ENCODE measurements at places on chromosomes 1 and 21.

DNA sequence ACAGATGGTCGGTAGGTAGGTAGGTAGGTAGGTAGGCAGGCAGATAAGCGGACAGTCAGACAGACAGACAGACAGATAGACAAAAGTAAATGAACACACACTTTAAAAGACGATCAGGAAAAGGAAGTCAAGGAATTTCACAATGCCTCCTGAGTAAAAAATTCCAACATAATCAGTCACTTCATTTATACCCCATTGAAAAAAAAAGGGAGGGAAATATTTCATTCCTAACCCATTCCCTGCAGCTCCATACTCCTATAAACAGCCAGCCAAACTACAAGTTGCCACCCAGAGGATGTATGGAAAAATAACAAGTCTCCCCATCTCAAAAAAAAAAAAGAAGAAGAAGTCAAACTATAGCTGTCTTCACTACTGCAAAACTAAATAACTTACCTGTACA, 43.4 kb downstream of the ZZZ3 start:
- peak; percentile 59 for DNase-seq

- no peak for DNase-seq
These were observed 2.0 kb upstream of the OR2AK2 start for GRCh38 chr1:247962911-247963588.

DNA sequence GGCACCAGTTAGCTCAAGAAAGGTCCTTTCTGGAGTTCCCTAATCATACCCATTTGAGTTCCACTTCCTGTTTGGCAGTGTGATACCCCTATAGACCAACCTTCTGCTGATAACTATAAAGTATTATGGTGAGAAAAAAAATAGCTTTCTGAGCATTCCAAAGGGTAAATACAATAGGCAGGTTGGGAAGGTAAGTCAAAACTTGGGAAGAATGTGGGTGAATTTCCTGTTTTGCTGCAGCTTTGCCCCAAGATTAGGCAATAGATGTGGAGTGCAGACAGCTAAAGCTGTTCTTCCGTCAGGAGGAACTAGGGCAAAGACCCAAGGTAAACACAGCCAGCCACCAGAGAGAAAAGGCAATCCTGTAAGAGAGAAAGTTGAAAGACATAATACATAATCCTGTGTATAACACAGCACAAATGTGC, 49.9 kb upstream of the GUCA2A start:
- DNase-seq: peak; percentile 66

- DNase-seq: peak; percentile 63
These were observed 7.4 kb downstream of the LHX9 start for GRCh38 chr1:197924516-197925123.

DNA sequence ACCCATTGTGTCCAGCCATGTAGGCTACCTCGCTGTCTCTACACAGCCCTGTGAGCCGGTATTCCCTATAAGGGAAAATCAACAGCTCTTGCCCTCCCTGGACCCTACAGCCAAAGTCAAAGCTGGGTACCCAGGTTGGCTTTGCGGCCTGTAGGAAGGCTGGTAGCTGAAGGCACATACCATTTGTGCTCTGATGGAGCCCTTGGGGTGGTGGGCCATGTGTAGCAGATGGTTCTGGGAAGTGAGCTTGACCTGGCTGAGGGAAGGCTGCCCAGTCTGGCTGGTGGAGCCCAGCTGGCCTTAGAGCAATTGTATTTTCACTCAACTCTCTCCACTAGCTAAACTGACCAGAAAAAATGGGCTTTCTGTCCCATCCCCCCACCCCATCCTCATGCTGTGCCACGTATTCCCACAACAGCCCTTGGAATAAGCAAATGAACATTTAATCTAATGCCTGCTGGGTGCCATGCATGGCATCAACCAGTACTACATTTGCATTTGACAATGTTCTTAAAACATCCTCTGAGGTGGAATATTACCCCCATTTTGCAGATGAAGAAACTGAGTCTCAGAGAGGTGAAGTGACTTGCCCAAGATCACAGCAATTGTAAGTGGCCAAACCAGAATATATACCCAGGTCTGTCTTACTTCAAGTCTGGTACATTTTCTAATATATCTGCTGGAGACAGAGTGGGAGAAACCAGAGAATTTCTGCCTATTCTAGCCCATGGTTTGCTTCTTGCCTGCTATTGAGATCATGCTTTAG, 56.8 kb downstream of the NDUFS5 start:
- DNase-seq: no peak

DNA sequence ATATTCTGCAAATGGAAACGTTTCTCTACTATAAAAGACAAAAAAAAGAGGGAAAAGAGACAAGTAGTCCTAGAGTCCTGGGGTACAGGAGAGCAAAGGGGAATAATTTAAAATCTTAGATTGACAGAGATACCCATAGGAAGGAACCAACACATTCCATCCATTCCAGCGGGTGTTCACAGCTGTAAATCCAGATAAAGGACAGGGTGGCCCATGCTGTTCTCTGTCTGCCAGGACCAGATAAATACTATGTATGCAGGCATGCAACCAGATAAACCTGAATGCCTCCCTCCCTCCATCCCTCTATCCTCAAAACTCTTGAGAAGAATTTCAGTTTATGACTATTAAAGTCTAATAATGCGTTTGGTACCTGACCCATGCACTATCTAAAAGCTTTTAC, 131.8 kb downstream of the PTPN14 start:
- no peak for DNase-seq

DNA sequence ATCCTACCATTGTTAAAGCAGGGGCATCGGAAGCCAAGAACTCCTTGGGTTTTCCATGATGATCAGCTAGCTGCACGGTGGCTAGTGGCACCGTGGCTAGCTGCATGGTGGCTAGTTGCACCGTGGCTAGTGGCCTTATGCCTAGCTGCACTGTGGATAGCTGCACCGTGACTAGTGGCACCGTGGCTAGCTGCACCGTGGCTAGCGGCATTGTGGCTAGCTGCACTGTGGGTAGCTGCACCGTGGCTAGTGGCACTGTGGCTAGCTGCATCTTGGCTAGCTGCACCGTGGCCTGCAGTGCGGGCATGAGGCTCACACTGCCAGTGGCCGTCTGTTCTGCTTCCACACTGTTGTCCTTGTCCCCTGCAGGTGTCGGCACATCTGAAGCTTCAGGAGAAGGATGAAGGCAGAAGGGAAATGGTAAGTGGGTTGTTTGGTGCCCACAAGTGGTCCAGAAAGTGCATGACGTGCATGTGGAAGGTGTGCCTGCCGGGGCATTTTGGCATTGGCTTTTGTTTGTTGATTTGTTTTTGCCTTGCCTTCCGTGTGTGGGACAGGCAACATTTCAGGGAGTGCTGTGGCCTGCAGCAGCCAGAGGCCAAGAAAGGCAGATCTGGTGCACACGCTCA, 38.6 kb downstream of the TFF3 start:
- no peak for DNase-seq

GRCh38 chr21:45469273-45470086, 64.5 kb downstream of the COL18A1 start:
- DNase-seq: no peak

Data from AG10803 (cell line).